Activated T-cell treated with anti-CD3 and anti-CD28 coated beads, Interleukin-2, amount 50 U/mL, for 72 hours (primary cell): ENCODE measurements at places on chromosomes 2 and 18. TPM values are rescaled to one million over a fixed set of nuclear protein-coding genes. Genes with fewer than 3 reads are reported as not detected.

DNA sequence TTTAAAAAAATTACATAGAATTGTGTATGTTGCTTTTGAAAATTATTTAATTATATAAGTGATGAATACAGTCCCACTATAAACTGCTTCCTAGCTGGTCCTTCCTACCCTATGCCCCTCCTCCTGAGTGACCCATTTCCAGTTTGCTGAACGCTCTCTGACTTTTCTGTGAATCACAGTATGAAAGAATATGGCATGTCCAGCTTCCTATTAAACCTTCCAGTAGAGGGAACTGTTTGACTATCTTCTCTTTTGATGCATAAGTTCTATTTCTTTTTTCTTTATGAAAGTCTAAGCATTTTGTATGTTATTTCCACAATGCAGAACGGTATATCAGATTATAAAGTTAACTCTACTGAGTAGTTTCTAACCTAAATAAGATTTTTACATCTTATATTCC, 41.3 kb downstream of the PSMG2 start:
- no peaks in the 10 kb centered on the region for H3K36me3 ChIP-seq
- H3K27me3 ChIP-seq = no peaks in the 10 kb centered on the region
- no peak for DNase-seq
- H3K4me1 ChIP-seq = peaks cover 9% of the 10 kb centered on the region

DNA sequence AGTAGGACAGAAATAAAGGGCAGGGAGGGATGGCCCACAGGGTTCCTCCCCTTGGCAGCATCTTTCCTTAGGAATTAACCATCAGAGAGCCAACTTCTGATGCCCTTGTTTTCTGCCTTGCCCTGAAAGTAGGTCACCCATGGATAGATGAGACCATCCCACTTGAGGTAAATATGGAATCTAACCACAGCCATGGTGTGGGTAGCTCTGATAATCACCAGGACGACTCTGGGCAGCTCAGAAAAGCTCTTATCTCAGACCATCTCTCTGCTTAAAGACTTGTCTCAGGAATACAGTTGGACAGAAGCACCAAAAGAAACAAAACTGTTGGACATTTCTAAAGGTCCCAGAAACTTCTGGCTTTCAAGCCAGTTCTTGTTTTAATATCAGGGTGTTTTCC, 101.4 kb upstream of the CELF4 start:
- DNase-seq = no peak
- no peaks in the 10 kb centered on the region for H3K36me3 ChIP-seq
- no peak overlapping the region for H3K4me3 ChIP-seq
- H3K27me3 ChIP-seq = no peaks in the 10 kb centered on the region
- no peak overlapping the region for H3K27ac ChIP-seq

DNA sequence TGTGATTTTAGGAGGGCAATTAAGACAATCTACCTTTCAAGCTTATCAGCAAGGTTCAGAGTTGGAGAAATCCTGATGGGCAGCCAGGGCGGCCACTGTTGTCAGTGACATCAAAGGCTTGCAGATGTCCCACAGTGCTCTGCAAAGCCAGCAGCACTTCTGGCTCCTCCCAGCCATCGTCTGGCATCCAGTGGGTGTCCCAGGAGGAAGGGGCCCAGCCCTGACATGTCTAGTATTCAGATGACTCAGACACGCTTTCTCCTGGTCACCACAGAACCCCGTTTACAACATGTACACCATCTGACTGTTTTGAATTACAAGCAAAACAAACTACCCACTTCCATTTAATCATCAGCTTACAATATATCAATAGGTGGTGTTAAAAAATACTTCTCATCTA, 61.4 kb downstream of the CYRIA start:
- no peak overlapping the region for H3K27ac ChIP-seq
- no peaks in the 10 kb centered on the region for H3K36me3 ChIP-seq
- H3K4me3 ChIP-seq = no peak overlapping the region
- DNase-seq = no peak
- peaks cover 6% of the 10 kb centered on the region for H3K4me1 ChIP-seq

DNA sequence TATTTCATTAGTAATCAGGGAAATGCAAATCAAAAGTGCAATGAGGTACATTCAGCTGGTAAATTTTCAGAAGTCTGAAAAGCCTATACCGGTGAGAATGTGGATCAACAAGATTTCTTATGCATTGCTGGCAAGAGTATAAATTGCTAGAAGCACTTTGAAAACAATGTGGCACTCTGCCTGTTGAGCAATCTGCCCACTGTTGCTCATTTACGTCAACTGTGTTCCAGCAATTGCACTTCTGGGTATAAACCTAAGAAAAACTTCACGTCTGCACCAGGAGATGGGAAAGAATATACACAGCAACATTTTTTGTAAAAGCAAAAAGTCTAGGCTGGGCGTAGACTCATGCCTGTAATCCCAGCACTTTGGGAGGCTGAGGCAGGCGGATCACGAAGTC, 40.8 kb downstream of the MTERF4 start:
- no peaks in the 10 kb centered on the region for H3K4me1 ChIP-seq
- no peak overlapping the region for H3K27ac ChIP-seq
- H3K27me3 ChIP-seq = no peaks in the 10 kb centered on the region
- DNase-seq = no peak
- H3K4me3 ChIP-seq = no peak overlapping the region

- no peaks in the 10 kb centered on the region for H3K27me3 ChIP-seq
- DNase-seq = no peak
- H3K4me1 ChIP-seq = peaks cover 27% of the 10 kb centered on the region
- peaks cover 2% of the 10 kb centered on the region for H3K36me3 ChIP-seq
- H3K4me3 ChIP-seq = peak overlapping the region; percentile 40
Measured at GRCh38 chr2:195649629-195650190, 7.3 kb upstream of the SLC39A10 start.

The SP140 gene
- total RNA-seq = 109 TPM

- no peaks in the 10 kb centered on the region for H3K36me3 ChIP-seq
- H3K27ac ChIP-seq = no peak overlapping the region
- no peak for DNase-seq
- no peak overlapping the region for H3K4me3 ChIP-seq
- H3K27me3 ChIP-seq = no peaks in the 10 kb centered on the region
Measured at GRCh38 chr18:25518716-25519053, 166.7 kb upstream of the ZNF521 start.

DNA sequence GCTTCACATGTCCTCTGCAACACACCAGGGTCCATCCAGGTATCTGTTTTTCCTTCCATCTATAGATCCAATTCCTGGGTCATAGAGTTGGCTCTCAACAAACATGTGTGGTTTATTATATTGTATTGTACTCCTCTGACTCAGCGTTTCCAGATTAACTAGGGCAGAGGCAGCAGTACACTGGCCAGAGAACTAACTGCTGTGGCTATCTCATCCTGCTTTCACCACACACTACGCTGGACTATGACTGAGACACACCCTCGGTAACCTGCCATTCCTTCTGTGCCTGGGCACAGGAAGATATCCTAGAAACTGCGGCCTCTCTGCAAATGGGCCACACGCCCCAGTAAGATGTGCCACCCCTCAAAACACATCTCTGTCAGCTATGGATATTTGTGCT, 159.8 kb upstream of the STK17B start:
- no peak overlapping the region for H3K27ac ChIP-seq
- peaks cover 24% of the 10 kb centered on the region for H3K27me3 ChIP-seq
- no peak overlapping the region for H3K4me3 ChIP-seq
- no peaks in the 10 kb centered on the region for H3K36me3 ChIP-seq
- H3K4me1 ChIP-seq = peaks cover 9% of the 10 kb centered on the region
- DNase-seq = no peak

The AQP12A gene
- not detected for total RNA-seq
